ENCODE measurements at places on chromosomes 12 and 14.

- no peak for DNase-seq
Measured at GRCh38 chr12:76503957-76504356, 55.6 kb downstream of the OSBPL8 start.

GRCh38 chr12:127780881-127781280 is 486.1 kb upstream of the TMEM132C start:
- DNase-seq = no peak

GRCh38 chr12:51860986-51861385 is 12.5 kb upstream of the FIGNL2 start:
- no peak for DNase-seq

GRCh38 chr14:98173305-98173704 is 1098.7 kb downstream of the BCL11B start:
- DNase-seq = no peak

GRCh38 chr14:73741386-73741875 is 27.2 kb upstream of the PNMA1 start:
- DNase-seq = peak; percentile 88

DNA sequence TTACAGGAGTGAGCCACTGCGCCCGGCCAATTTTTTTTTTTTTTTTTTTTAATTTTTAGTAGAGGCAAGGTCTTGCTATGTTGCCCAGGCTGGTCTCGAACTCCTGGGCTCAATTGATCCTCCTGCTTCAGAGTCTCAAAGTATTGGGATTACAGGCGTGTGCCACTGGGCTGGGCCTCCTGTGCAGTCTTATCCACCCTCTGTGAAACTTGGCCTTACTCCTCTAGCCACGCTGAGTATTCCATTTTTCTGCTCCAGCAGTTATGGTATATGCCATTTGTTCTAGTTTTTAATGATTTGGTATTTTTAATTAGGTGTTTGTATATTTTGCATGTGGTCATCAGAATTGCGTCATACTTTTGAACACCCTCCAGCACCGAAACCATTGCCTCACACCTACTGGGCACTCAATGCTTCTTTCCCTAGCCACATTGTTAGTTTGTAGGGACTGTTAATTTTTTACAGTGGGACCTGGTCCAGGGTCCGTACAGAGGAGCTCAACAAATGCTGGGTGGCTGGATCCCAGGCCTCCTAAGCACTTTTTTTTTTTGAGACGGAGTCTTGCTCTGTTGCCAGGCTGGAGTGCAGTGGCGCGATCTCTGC is 11.4 kb downstream of the RIOX1 start:
- no peak for DNase-seq

- DNase-seq = no peak
Measured at GRCh38 chr14:33737446-33737845, 213.4 kb downstream of the EGLN3 start.

- no peak for DNase-seq
Measured at GRCh38 chr12:107992870-107993451, 136.1 kb upstream of the WSCD2 start.

DNA sequence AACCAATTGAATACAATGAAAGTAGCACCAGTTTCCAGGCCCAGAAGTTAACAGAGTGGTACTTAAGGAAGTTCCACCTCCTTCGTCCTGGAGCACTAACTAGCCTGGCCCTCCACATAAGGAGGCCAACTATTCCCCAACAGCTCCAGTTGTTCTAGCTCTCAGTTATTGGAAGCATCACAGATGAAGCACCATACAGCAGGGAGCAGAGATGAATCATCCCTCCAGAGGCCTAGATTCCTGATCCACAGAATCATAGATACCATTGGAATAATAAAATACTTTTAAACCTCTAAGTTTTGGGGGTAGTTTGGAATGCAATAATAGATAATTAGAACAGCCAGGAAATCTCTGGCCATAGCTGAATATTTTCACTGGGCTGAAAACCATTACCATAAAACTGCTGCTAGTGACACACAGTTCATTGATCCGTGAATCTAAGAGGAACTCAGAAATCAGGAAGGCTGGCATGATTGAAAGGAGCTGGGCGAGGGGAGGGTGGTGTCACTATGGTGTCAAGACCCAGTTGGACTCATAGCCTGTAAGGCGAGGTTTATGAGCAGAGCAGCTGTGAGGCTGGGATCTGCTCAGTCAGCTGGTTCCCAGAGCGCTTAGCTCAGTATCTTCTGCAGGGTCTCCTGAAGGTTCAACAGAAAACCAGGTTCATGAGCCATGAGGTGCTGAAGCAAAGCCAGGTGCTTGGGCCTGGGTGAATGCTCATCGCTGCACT is 371.4 kb upstream of the TMTC1 start:
- no peak for DNase-seq

- no peak for DNase-seq
Measured at GRCh38 chr14:56794088-56794556, 16.2 kb downstream of the OTX2 start.

DNA sequence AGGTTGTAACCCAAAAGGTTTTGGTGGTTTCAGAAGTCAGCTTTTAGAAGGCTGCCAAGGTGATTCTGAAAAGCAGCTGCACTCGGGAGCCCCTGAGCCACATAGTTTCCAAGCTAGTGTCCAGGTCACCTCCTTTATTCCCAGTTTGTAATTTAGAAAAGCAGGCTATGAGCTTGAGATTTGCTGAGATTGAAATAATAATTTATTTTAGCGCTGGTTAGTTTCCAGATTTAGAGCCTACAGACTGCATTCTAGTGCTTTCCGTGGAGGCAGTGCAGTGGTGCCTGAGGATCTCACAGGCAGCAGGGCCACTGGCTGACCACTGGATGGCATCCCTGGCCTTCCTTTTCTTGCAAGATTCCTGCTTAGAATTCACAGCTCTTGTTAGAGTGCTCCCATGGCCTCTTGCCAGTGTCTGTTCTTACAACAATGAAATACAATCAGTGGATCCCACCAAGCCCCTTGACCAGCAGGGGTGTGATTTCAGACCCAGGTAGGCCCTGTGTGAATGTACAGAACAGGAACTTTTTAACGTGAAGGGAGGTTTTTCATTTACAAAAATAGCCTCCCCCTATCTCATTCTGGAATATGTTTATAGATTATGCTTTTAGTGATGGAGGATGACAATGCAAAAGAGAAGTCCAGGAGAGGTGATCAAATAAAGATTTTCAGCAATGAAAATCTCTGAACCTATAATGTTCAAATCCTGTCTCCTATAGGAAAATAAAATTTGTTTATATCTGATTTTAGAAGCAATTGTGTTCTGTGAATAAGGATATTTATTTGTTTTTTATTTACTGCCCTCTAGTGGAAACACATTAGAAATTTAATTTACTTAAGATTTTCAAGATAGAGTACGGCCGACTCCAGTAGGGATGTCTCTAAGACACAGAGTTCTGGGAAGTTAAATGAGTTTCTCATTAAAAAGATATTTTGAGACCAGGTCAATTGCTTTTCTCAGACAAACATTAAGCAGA is 362.1 kb upstream of the STXBP6 start:
- no peak for DNase-seq

DNA sequence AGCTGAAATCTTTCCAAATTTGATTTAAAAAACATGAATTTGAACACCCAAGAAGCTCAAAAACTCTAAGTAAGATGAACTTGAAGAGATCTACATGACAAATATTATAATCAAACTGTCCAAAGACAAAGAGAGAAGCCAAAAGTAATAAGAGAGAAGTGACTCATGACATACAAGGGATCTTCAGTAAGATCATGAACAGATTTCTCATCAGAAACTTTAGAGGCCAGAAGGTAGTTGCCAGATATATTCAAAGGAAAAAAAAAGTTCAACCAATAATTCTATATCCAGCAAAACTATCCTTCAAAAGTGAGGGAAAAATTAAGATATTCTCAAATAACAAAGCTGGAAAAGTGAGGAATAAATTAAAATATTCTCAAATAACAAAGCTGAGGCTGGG is 35.1 kb upstream of the MMP19 start:
- DNase-seq = no peak

GRCh38 chr12:39541471-39541870 is 78.1 kb downstream of the ABCD2 start:
- no peak for DNase-seq

DNA sequence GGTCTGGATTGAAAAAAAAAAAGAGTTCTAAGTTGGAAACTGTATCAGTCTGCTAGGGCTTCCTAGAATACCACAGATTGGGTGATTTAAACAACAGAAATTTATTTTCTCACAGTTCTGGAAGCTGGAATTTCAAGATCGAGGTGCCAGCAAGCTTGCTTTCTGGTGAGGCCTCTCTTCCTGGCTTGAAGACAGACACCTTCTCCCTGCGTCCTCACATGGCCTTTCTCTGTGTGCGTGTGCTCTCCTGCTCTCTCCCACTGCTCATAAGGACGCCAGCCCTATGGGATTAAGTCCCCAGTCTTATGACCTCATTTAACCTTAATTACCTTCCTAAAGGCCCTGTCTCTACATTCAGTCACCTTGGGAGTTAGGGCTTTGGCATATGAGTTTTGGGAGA is 215.5 kb downstream of the PIK3C2G start:
- DNase-seq = no peak
